Activated CD4-positive, alpha-beta T cell treated with anti-CD3 and anti-CD28 coated beads for 48 hours (primary cell): ENCODE measurements at places on chromosomes 4 and X.

DNA sequence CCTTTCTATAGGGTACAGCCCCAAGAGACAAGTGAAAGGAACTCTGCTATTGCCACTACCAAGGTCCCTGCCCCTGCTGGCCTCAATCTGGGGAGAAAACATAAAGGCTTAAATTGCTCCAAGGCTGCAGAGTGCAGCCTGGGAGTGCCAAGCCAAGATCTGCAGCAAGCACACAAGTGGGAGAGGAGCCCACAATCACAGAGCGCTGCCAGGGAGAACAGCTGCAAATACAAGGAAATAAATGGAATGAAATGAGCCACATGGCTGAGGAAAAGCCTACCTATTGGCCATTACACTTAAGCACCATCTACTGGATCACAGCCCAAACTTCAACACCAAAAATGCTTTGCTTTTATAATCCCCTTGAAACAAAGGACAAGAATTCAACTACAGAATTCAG is 582.4 kb downstream of the FAM133A start:
- DNase-seq: no peak

DNA sequence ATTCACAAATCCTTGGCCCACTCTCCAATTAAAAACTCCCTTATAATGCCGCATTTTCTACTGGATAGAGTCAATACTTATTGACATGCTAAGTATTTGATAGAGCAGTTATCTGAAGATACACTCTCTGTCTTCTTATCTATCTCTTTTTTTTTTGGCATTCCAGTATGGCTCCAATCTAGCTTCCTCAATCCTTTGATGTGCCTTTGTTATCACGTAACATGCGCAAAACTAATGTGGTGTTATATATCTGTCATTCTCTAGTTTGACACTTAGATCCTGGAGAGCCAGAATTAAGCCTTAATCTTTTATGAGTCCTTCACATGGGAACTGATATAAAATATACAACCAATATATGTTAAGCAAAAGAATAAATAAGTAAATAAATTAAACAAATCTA is 54.7 kb downstream of the VSIG4 start:
- DNase-seq: no peak

- no peak for DNase-seq
Observed at GRCh38 chr4:106628586-106629267, 260.1 kb upstream of the GIMD1 start.

DNA sequence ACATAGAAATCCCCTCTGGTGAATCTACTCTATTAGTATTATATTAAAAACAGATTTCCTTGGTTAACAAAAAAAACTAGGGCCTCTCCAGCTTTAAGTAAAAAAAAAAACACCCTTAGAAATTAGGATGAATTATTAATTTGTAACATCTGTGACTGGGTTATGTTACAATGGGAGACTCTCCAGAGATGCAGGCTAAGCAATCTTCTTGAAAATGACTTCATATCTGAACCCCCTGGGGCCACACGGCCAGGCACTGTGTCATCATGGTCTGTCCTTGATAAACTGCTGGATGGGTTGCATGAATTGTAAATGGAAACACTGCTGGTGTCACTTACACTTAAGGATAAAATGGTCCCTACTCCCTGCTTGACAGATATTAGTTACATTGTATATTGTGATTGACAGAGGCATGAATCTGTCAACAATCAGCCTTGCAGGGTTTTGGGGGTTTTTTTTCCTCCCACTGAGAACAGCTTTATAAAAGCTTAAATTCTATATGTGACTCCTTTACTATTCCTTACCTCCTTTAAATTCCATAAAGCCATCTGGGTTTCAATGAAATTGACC is 49.1 kb downstream of the PRKG2 start:
- no peak for DNase-seq

GRCh38 chr4:6928081-6928480 is 18.5 kb downstream of the TBC1D14 start:
- no peak for DNase-seq

- no peak for DNase-seq
Observed at GRCh38 chr4:130636486-130636885, 1540.5 kb downstream of the C4orf33 start.

DNA sequence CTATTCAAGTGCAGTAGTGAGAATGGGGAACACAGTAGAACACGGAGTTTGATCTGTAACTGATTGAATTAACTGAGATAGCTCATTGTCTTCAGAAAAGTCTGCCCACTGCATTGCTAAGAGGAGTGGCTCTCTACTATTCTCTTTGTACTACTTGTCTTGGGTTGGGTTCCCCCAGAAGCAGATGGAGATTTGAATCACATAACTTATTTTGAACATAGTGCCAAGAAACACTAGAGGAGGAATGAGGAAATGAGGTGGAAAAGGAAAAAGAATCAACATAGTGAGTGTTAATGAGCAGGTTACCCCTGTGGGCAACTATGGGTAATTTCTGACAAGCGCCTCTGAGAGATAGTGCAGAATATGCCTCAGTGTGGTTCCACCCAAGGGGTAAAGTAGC is 362.7 kb downstream of the STIM2 start:
- DNase-seq: no peak

DNA sequence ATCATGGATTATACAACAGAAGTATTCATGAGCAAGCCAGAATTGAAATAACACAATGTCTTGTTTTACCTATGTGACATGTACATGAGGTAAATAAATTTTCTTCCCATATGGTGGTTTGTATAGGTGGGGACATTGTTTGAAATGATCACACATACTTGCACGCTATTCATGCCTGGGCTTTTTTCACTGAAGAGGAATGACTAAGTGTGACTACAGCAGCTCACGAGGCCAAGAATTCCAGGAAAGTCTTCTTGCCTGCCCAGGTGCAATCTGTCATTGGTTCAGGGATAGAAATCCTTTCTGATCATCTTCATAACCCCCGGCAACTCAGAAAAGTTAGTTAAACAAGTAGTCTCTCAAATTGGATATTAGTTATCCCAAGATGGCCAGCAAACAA is 36.3 kb upstream of the AREG start:
- no peak for DNase-seq

DNA sequence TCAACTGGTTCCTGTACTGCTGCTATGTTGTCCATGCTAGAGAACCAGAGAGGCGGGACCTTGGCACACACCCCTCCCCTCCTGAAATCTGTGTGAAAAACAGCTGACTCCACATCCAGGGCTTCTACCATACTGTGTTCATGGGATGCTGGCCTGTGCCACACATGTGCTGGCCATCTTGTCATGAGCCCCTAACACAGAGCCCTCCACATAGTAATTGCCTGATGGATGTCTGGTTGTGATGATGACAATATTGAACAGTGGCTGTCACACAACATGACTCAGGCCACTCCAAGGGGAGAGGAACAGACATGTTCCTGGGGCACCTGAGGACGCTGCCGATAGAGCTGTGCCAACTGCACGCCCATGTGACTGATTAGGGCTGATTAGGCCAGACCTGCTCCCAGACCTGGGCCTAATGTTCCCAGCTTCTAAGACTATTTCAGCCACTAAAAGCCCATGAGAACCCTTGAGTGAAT is 13.1 kb downstream of the SLC25A5 start:
- no peak for DNase-seq

GRCh38 chr4:6467600-6467999 is 4.8 kb downstream of the PPP2R2C start:
- DNase-seq: no peak

DNA sequence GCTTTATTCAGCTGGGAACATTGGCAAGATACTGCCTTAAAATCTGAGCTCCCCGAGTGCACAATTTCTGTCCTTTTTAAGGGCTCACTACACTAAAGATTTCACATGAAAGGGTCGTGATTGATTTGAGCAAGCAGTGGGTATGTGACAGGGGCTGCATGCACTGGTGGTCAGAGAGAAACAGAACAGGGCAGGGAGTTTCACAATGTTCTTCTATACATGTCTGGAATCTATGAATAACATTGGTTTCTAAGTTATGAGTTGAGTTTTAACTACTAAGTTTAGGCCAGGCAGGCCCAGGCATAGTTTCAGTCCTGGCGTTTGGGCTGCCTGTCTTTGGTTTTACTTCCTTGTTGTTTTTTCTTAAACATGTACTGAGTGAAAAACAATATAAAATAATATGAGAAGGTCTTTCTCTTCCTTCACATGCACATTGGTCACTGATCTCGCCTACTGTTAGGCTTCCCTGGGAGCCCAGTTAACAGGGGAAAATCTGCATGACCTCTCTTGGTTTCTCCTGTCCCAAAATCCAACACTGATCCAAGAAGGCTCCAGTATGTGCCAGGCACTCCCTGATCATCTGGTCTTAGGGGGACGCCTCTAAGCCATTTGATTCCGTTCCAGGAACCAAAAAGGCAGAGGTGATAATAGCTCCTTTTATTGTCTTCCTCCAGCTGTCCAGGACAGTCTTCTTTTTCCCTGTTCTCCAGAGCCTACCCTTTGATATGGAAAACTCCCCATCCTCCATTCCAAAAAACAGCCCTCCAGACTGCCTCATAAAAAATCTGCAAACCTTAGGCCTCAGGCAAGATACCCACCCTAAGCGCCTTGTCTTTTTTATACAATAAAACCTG is at the start of gene UGT2B17:
Gene UGT2B17 (minus strand): TSS at position 51 of the 854 bp plus-strand sequence. CDS start 7,838 bp downstream, outside the sequence.
- DNase-seq: no peak

- no peak for DNase-seq
Observed at GRCh38 chrX:43589735-43590134, 66.4 kb upstream of the MAOA start.

GRCh38 chr4:28548594-28548993 is 1688.0 kb downstream of the STIM2 start:
- DNase-seq: no peak

GRCh38 chr4:1043651-1044468 is 32.4 kb downstream of the FGFRL1 start:
- DNase-seq: peak; percentile 64

- DNase-seq: no peak
Observed at GRCh38 chr4:186823989-186824388, 100.3 kb upstream of the FAT1 start.

GRCh38 chrX:69045616-69046345 is 119.5 kb downstream of the PJA1 start:
- no peak for DNase-seq

DNA sequence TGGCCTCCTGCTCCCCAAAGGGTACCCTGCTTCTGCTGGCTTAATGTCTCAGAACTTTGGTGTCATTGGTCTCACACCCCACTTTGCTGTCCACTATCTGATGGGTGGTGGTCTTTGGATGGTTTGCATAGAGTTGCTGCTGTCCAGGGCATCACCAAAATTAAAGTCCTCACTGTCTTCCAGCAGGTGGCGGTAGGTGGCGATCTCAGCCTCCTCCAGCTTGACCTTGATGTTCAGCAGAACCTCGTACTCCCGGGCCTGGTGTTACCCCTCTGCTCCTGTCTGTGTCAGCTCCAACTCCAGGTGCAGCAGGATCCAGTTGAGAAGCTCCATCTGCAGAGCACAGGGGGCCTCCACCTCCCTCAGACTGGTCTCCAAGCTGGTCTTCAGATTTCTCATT is 1169.5 kb upstream of the PABPC4L start:
- peak; percentile 2 for DNase-seq

DNA sequence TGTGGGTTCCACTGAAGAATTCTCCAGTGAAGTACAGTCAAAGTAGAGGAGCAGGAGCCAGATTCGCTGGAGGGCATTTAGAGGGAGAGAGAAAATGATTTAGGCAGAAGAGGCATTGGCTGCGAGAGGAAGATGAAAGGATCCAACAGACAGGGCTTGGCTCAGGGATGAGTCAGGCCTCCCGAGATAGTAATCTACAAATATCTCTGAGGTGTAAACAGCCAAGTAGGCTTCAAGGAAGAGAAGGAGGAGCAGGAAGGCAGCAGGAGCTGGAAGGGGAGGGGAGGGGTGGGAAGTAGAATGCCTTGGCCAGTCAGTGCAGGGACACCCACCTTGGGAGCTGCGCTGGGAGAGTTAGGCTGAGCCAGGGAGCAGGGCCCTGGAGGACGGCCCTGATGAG is 55.5 kb downstream of the PJA1 start:
- no peak for DNase-seq

GRCh38 chr4:76576824-76577223 is 141.8 kb downstream of the SHROOM3 start:
- DNase-seq: no peak

- DNase-seq: no peak
Observed at GRCh38 chr4:120591038-120591437, 331.5 kb downstream of the PRDM5 start.

- no peak for DNase-seq
Observed at GRCh38 chr4:99586322-99586721, 11.7 kb downstream of the MTTP start.

GRCh38 chr4:35124106-35124505 is 1120.2 kb downstream of the ARAP2 start:
- DNase-seq: no peak

- peak; percentile 65 for DNase-seq
Observed at GRCh38 chr4:54322818-54323417, 93.8 kb downstream of the PDGFRA start.

DNA sequence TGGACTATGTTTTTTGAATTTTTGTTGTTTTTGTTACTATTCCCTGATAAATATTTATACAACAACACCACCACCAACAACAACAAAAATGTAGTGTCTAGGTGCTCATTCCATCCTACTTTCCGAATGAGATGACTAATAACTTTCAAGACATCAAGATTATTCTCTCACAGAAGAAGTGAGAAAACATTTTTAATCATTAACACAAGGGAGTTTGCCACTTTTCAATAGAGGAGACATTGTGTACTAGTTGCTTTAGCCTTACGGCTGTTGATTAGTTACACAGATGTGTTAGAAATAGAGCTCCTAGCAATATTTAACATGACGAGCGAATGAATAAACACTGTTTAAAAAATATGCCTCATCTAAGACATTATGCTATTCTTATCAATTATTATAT is 898.8 kb downstream of the C4orf33 start:
- DNase-seq: no peak

GRCh38 chr4:170589597-170590191 is 499.9 kb upstream of the AADAT start:
- DNase-seq: no peak

GRCh38 chr4:169068423-169068822 is 58.4 kb upstream of the CBR4 start:
- no peak for DNase-seq

DNA sequence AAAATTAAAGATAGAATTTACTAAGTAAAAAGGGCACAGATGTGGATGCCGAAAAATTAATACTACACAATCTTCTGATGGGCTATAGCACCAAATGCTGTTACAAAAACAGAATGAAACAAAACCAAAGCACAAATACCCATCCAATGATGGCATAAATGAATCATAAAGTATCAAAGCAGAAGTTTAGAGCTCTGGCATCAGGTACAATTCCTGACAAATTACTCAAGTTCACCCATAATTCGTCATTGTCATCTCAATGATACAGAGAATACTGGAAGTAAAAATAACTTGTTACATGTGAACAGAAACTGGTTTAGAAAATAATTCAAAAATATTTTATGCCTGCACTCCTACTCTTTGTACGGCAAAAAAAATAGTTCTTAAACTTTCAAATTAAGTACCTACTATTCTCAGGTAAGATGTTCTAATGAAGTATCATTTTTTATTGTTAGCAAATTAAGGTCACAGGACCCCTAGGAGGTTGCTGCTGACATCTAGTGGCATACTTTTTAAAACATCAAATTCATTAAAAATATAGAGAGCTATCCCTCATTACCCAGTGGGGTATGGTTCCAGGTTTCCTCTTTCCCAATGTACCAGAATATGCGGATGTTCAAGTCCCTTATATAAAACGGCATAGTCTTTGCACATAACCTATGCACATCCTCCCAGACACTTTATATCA is 126.1 kb downstream of the INPP4B start:
- DNase-seq: no peak
